Neural progenitor cell (in vitro differentiated cells): ENCODE measurements at places on chromosomes 4 and X.
A peak's percentile ranks its signal among the peaks of the same experiment; 100 is the strongest.

DNA sequence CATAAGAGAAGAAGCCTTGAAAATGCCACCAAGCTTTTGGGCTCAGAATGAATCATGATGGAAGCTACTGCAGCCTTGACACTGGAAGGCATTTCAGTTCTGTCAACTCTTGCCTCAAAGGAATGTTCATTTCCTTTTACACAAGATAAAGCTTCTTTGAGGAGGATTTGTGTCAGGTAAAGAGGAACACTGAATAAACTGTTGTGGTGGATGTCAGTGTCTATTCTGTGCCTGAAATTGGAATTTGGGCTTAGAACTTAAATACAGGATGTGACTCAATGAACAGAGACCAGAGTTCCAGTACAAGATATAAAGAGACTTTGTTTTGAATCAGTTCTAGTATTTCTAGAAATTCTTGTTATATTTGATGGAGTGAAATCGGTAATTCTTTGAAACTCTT, 313.2 kb downstream of the PACRGL start:
- DNase-seq = no peak

DNA sequence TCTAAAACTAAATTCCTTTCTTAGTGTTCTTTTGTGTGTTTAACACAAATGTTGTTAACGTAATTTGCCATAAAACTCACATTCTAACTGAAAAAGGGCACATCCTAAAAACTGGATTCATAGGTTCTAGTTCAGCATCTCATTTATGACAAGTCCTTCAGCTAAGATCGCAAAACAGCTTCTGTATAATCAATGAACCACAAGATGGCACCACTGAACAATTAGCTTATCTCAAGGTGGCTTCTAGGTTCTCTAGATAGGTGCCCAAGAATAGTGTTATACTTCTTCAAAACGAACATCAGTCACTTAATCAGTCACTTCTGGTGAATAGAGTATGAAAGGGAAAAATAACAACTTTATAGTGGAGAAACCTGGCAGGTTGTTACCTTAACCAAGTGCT, 54.3 kb downstream of the NRK start:
- peak; percentile 34 for DNase-seq

DNA sequence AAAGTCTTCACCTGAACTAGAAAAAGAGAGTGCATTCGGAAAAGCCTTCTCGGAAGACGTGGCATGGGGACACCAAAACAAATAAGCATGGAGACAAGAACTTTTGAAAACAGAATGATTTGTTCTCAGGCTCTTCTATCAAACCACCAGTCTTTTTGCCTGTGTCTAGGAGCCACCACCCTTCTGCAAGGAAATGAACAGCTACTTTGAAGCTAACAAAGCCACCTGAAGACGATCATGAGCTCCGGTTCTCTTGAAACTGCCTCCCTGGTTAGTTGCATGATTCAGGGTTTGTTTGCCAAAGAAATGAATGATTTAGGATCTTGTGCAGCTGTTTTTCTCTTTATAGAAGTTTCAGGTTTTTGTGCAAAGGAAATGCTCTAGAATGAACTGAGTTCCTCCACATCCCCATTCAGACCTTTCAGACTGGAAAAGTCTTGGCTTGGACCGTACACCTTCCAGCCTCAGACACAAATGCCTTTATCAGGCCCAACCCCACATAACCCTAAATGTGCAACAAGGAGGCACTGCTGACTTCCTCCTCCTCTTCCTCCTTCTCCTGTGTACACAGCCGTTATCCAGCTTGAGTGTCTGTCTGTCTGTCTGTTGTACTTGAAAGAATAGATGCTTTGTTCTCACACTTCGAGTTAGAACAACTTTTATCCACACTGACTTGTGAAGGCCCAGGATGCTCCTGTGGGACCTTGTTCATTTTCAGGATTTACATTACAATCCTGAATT, 334.8 kb upstream of the KLF3 start:
- DNase-seq = no peak

DNA sequence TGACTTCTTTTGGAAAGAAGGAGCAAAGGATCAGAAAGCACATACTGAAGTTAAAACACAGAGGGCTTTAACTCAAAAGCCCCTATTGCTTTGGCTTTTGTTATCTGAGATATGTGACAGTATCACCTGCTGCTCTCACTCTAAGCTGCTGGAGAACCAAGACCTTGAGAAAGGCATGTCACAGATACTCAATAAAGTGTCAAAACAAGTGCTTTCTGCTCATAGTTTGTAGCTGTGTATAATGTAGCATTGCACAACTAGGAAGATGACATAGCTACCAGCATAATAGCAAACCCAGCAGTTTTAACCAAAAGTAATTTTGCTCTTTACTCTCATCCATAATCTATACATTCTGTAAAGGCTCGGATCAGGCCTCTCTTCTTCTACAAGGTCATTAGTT, 159.6 kb downstream of the LHFPL1 start:
- DNase-seq = no peak

DNA sequence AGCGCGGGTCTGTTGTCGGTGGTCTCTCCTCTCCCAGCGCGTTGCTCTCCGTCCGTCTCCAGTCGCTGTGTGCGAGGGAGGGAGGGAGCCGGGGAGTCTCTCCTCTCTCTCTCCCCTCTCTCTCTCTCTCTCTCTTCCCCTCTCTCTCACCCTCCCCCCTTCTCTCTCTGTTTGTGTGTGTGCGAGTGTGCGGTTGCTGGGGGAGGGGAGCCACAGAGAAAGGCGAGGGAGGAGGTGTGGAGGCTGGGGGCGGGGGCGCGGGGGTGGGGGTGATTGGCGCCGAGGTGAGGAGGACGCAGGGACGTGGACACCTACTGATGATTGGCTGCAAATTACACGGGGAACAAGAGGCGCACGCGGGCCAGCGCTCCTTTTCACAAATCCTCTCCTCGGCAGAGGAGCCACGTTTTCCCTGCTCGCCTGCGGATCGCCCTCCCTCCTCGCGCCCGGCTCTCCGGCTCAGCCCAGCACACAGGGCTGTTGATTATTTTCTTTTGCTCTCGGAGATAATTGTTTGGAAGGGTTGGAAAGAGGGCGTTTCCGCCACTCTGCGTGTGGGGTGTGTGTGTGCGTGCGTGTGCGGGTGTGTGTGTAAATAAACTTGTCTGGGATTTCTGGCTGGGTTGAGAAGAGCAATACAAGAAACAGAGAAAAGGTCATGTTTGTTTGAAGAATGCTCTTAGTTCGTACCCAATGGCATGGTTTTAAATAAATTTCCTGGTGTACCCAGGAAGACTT, at the start of gene CXXC4:
CXXC4 (minus strand) TSS at position 73 of the 738 bp plus-strand sequence. CDS start 3,092 bp downstream, outside the sequence.
- peak; percentile 94 for DNase-seq

DNA sequence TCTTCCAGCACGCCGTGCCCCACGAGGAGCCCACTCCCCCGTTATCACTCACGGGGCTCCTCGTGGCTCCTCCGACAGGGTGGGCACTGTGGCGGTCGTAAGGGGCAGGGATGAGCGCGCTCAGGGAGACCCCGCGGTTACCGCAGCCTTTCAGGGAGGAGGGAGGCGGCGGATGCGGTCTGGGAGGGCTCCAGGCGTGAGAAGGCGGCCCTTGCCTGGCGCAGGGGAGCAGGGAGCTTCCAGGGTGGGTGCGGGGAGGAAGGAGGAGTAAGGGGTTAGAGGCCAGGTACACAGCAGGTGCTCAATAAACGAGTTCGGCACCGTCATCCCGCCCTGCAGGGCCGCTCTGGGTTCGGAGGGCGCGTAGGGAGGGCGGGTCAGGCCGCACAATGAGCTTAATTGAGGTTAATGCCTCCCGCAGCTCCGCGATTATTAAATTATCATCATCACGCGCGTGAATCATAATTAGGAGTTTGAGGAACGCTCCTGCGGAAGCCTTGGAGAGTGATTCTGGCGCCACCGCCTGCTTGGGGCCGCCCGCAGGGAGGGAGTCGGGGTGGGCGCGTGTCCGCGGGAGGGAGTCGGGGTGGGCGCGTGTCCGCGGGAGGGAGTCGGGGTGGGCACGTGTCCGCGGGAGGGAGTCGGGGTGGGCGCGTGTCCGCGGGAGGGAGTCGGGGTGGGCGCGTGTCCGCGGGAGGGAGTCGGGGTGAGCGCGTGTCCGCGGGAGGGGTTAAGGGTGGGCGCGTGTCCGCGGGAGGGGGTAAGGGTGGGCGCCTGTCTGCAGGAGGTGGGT, 7.6 kb upstream of the NKX1-1 start:
- no peak for DNase-seq

GRCh38 chr4:28287831-28288233, 1427.2 kb downstream of the STIM2 start:
- no peak for DNase-seq

DNA sequence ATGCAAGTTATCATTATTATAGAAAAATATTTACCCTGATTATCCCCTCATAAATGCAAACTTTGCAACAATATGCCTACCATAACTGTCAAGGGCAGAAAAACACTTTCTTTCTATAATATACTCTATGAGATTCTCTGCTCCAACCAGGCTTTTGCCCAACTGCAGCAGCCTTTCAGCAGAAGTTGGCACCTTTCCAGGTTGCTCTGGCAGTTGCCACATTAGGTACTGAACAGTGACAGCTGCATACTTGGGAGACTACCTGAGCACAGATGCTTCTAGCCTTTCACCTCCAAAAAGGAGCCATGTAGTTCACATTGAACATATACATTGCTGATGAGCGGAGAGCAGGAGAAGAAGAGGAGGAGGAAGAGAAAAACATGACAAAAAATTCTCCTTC, 69.5 kb upstream of the BRWD3 start:
- DNase-seq = no peak

- no peak for DNase-seq
Observed at GRCh38 chrX:114047558-114047957, 536.3 kb upstream of the HTR2C start.

- no peak for DNase-seq
Observed at GRCh38 chr4:118279328-118279727, 73.5 kb downstream of the PRSS12 start.

DNA sequence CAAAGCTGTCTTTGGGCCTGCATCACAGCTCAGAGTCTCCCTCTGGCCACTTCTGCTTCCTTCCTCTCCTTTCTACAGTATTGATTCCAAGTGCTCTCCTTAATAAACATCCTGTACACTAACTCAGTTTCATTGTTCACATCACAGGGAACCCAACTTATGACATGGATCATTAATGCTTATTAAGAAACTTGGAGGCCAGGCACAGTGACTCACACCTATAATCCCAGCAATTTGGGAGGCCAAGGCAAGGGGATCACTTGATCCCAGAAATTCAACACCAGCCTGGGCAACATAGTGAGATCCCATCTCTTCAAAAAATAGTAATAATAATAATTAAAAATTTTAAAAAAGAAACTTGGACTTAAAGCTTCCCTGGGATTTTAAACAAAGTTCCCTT, 89.2 kb upstream of the EFHC2 start:
- no peak for DNase-seq

- peak; percentile 55 for DNase-seq
Observed at GRCh38 chrX:14697451-14697850, 168.1 kb downstream of the GLRA2 start.

DNA sequence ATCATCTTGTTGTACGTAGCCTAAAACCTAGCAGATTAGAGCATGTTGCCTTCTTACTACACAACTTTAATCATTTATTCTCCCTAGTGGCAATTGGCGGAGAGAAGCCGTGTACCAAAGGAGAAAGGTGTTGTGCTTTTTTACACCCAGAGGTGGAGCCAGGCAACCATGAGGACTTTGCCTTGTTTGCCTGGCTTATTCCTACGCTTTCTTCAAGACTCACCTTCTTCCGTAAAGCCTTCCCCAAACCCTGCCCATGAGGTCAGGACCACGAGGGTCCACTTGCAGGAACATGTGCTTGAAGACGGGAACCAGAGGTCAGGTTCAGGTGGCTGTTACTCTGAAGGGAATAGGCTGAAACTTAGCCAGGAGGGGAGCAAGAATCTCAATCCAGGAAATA, 290.5 kb downstream of the RAB28 start:
- DNase-seq = no peak

- DNase-seq = no peak
Observed at GRCh38 chr4:165367040-165367439, 11.8 kb upstream of the CPE start.

GRCh38 chr4:135144498-135144897, 942.9 kb upstream of the PABPC4L start:
- no peak for DNase-seq

- DNase-seq = no peak
Observed at GRCh38 chr4:62191451-62192240, 991.5 kb downstream of the ADGRL3 start.

GRCh38 chr4:3176367-3177229, 72.4 kb upstream of the MSANTD1 start:
- DNase-seq = no peak

DNA sequence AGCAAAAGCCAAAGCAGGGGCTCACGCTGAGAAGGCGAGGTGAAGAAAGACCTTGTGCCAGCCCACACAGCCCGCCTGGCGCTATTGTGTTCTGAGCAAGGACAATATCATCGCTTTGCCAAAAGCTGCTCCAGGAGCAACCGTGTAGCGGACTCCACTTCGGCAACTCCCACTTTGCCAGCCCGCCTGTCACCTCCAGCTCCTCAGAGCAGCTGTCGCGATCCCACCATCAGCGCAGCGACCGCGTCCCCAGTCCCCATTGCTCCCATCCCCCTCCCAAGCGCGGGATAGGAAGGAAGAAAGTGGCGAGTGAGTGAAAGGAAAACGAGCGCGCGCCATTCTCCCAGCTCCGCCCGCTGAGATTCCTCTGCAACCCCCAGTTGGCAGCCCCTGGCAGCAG, 759 bp downstream of the ZC4H2 start:
- peak; percentile 72 for DNase-seq

GRCh38 chr4:156578005-156578404, 393.6 kb downstream of the PDGFC start:
- DNase-seq = no peak

- no peak for DNase-seq
Observed at GRCh38 chr4:90171491-90171890, 44.3 kb downstream of the CCSER1 start.

DNA sequence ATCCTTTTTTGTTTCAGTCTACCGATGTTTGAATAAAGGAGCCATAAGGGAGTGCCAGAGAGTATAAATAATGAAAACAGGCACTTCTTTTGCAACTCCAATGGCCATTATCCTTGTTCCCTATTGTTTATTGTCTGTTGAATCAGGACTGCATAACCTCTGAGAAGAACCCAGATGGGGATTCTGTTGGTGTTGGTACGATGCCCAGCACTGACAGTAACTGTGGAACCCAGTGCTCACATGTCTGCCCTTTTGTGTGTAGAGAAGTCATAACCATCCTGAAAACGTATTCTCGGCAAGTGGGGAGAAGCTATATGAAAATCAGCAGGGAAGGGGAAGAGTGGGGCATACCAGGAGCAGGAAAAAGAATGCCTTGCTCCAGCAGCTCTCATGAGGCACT, 195.1 kb upstream of the EDNRA start:
- no peak for DNase-seq

GRCh38 chrX:130887376-130887775, 15.6 kb downstream of the ENOX2 start:
- DNase-seq = no peak

- DNase-seq = peak; percentile 21
Observed at GRCh38 chr4:33133723-33134122, 2413.6 kb downstream of the PCDH7 start.

DNA sequence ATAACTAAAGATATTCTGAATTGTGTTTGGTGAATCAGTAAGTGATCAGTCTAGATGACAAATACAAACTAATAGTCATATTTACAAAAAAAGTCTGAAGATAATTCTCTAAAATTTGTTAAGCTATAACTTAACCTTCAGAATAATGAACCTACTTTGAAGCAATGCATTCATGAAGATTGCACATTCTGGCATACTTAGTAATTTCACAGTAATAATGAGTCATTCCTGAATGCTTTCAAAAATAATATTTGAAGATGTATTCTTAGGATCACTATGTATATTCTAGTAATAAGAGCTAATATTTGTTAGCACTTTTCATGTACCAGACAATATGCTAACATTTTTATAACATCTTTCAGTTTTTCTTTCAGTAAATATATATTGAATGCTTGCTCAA, 756.7 kb upstream of the SLIT2 start:
- no peak for DNase-seq

GRCh38 chr4:38939165-38939564, 71.6 kb downstream of the FAM114A1 start:
- no peak for DNase-seq
